ENCODE measurements at places on chromosomes 4 and X. TPM values are rescaled to one million over a fixed set of nuclear protein-coding genes. Genes with fewer than 3 reads are reported as not detected.

DNA sequence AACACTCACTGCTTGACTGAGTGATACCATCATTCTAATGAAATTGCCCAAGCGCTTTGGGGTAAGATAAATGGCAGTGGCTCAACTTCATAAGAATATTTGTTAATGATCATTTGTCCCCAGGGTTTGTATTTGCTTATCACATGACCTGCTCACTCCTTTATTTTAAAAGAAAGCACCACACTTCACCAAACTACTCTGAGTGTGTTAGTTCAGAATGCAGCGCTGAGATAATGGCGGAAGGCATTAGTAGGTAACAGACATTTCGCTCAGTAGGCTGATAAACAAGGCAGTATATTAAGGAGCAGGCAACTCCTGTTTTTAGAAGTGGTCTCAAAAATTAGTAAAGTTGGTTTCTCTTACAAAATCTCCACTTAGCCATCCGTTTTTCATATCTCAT is 1.6 kb downstream of the SNX25 start:
- DNase-seq, result peak; percentile 33

DNA sequence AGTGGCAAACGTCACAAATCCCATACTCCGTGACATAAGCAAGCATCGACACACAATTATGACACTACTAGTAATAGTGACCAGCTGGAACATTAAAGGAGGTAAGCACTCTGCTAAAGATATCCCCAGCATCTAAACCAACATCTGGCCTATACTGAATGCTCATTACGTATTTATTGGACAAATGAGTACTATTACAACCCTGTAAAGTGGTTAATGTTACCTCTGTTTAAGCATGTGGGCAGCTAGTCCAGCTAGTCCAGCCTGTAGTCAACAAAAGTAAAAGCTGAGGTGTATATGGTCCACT is 419 bp upstream of the RPGR start:
- DNase-seq, result no peak

- no peak for DNase-seq
Measured at GRCh38 chrX:56397636-56398035, 165.5 kb downstream of the KLF8 start.

DNA sequence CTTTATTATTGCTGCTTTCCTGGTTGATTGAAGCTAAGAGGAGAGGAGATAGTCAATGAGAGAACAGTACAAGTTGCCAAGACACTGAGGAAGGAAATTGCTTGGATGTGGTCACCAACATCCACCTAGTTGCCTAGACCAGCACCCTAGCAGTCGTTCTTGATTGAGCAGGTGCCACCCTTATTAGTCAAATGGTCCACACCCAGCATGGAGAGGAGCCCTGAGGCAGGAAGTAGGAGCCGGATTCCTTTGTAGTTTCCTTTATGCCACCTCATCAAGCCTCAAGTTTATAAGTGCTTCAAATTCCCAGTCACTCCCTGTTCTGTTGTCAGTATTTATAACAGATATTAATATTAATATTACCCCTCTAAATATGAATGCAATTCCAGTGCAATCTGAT is 19.1 kb downstream of the PAGE2 start:
- no peak for DNase-seq

DNA sequence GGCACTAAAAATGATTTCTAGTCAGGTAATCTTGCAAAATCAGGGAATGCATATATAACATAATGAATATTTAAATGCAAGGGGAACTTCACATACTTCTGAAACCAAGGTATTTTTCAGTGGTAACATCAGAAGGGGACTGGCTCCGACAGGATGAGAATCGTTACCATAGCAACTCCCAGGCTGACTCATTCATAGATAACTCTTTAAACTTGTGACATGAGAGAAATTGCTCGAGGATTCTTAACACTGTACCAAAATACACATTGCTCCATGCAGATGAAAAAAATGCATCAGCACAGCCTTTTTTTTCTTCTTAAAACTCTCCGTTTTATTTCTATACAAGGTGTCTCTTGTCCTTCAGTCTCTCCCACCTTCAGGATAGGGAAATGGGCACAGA is 114.3 kb downstream of the GABRB1 start:
- no peak for DNase-seq

DNA sequence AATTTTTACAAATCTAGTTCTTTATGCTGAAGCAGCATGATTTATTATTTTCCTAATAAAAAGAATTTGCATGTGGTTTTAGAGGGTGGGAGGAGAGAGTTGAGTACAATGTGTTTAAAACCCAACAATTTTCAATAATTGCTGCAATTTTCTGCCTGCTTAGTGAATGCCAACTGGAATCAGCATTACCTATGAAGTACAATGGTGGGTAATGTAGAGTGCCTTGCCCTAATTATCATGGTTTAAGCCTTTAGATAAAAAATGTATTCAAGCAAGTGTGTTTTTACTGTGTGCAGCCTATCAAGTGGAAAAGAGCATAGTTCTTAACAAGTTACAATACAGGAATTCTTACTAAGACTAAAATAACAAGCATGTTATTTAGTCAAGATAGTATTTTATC is 77.9 kb upstream of the ANKRD50 start:
- no peak for DNase-seq

- DNase-seq, result no peak
Measured at GRCh38 chrX:20267607-20267930, 860 bp upstream of the RPS6KA3 start.

F8A3 gene
- total RNA-seq, result 5.8 TPM
